ENCODE measurements at places on chromosomes 16 and 17.

DNA sequence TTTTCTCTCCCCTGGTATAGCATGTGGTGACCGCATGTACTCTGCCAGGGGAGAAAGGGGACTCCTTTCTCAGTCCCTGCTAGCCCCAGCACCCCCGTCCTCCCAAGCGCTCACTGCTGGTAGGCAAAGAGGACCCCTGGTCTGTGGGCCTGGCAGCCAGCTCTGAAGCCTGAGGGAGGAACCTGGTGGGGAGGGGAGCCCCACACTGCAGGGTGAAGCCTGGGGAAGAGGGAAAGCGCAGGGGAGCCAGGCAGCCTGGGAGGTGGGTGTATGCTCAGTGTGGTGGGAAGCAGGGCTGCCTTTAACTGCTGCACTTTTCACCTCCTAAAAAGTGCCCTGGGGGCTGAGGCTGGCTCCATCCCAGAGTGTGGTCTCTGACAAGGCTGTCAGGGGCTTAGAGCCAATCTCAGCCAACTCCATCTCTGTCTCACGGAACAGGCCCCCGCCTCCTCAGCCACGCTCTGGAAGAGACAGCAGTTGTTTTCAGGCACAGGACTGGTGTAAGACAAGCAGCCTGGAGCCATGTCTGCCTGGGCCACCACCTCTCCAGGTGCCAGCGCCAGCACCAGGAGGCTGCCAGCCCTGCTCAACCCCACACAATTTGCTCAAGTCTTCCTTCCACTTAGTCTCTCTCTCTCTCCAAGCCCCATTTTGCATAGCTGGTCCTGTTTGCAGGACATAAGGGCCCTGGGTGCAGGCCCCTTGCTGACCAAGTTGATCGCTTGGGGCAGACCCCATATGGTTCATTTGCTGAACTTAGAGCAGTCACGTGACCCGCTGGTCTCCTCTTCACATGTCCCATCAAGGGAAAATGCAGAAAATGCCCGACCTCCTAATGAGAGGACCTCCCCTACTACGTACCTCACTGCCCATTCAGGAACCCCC, 14.7 kb upstream of the TBX2 start:
- DNase-seq = no peak

DNA sequence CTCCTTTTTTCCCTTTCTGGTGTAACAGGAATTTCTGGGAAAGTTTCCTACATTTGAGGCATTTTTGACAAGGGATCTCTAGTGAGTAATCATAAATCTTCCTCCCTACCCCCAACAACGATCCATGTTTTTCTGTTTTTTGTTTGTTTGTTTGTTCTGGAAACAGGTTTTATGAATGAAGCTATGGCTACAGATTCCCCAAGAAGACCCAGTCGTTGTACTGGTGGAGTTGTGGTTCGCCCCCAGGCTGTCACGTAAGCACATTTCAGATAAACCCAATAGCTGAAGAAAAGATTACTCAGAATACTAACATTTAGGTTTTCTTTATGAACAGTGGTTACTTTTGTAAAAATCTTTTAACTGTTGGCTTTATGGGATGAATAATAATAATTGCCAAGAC, 1.6 kb downstream of the BCAS3 start:
- no peak for DNase-seq

- DNase-seq = no peak
These were observed 1.3 kb downstream of the LHX1 start for GRCh38 chr17:36938566-36939051.

DNA sequence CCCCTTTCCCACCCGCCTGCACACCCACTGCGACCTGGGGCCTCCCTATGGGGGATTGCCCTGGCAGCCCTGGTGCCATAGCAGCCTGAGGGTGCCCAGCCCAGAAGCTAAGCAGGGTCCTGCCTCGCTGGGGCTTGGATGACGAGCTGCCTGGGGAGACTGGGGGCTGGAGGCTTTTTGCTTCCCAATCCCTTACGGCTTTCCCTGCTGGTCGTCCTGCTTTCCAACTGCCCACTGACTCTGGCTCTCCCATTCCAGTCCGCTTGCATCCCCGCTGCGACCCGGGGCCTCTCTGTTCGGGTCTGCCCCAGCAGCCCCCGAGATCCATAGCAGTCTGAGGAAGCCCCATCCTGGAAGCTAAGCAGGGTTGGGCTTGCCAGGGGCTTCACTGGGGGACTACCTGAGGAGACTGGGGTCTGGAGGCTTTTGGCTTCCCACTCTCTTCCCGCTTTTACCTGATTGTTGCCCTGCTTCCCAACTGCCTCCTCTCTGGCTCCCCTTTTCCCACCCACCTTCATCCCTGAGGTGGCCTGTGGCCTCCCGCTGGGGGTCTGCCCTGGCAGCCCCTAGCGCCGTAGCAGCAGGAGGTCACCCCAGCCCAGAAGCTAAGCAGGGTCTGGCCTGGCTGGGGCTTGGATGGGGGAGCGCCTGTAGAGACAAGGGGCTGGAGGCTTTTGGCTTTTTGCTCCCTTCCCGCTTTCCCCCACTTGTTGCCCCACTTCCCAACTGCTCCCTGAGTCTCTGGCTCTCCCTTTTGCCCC, 2292.8 kb downstream of the TP53TG3F start:
- no peak for DNase-seq

DNA sequence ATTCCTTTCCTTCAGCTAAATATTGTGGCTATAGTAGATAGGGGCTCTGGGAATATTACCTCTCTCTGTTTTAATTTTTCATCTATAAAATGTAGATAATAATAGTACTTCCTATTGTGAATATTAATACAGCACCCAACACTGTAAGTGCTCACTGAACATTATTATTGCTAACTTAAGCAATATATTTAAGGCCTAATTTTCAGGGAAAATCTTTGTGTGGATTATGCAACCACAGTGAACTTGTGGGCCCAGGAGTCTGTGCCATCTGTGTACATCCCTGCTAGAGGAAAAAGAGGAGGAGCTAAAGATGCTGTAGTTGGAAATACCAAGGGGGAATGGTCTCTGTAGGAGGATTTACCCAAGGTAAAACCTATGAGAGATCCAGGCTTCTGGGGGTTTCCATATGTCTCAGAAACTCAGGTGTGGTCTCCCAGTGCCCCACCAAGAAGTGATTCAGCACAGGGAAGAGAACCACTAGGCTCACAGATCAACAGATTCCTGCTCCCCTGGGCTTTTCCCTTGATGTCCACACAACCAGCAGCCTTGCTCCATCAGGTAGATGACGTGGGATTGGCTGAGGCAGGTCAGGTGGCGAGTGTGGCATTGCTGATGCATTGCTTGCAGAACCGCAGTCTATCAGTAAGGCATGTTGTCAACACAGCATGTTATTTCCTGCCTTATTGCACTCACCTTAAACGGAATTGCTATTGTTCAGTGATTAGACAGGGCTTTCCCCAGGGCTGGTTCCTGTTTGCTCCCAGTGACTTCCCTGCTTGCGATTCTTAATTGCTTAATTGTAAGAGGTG, 1.6 kb upstream of the N4BP1 start:
- DNase-seq = no peak

GRCh38 chr17:50326831-50327364, 19.0 kb upstream of the XYLT2 start:
- no peak for DNase-seq

DNA sequence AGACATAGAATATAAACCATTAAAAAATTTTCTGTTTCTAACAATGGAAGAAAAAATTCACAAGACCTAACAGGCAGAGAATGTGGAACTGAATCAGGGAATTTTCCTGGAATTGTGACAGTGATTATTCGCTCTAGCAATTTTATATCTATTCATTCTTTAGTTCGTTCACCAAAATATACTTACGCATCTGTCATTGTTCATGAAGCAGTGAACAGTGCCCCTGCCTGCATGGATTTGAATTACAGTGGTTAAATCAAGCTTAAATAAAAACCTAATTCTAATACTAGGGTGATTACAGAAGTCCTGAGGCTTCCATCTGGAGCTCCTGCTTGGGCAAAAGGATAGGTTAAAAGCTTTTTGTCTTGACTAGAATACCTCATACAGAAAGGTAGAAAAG, 48.6 kb downstream of the ABCA8 start:
- peak; percentile 34 for DNase-seq

DNA sequence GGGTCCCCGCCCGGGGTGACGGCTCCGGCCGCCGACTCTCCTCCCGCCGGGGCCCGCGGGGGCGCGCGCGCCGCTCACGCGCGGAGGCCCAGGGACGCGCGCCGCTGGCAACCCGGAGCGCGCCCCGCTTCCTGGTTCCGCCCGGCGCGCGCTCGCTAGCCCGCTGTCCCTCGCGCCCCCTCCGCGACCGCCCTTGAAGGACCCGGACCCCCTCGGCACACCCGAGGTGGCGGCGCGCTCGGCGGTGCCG, at the start of gene STAT5B:
TSS of gene STAT5B (minus strand) at position 33 of the 250 bp plus-strand sequence. CDS start 44,264 bp downstream, outside the sequence.
- DNase-seq = peak; percentile 65

GRCh38 chr17:29866746-29867404, 63.2 kb downstream of the SSH2 start:
- no peak for DNase-seq

DNA sequence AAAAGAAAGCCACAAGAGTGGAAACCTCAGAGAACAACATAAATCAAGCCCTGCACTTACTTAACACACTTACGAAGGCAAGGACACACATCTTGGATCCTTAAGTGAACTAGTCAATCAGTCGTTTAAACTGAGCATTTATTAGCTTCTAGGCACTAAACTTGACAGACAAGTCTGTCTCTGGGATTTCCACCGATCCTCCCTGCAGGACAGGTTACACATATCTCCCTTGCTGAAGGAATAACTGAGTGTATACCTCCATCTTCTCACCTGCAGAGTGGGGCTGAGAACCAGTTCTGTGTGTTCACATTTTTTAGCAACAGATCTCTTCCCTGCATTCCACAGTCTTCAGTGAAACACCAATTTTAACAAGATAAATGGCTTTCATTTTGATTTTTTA, 8.9 kb downstream of the GP2 start:
- no peak for DNase-seq

DNA sequence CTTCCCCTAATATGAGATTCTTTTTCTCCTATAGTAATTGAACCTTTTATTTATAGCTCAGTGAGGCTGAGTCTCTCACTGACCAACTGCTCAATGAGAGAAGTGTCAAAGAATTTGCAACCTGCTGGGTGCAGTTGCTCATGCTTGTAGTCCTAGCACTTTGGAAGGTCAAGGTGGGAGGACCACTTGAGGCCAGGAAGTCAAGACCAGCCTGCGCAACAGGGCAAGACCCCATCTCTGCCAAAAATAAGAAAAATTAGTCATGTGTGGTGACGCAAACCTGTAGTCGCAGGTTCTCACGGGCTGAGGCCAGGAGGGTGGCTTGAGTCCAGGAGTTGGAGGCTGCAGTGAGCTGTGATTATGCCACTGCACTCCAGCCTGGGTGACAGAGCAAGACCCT, 30.9 kb upstream of the CRYBA1 start:
- no peak for DNase-seq

- no peak for DNase-seq
These were observed 405.5 kb downstream of the CPPED1 start for GRCh38 chr16:12398029-12398682.

- DNase-seq = no peak
These were observed 29.4 kb upstream of the PRKCA start for GRCh38 chr17:66272811-66273585.

GRCh38 chr16:56576585-56577299, 11.9 kb downstream of the MT4 start:
- DNase-seq = peak; percentile 40

GRCh38 chr16:89319886-89320781, 102.6 kb downstream of the ZNF778 start:
- DNase-seq = no peak

DNA sequence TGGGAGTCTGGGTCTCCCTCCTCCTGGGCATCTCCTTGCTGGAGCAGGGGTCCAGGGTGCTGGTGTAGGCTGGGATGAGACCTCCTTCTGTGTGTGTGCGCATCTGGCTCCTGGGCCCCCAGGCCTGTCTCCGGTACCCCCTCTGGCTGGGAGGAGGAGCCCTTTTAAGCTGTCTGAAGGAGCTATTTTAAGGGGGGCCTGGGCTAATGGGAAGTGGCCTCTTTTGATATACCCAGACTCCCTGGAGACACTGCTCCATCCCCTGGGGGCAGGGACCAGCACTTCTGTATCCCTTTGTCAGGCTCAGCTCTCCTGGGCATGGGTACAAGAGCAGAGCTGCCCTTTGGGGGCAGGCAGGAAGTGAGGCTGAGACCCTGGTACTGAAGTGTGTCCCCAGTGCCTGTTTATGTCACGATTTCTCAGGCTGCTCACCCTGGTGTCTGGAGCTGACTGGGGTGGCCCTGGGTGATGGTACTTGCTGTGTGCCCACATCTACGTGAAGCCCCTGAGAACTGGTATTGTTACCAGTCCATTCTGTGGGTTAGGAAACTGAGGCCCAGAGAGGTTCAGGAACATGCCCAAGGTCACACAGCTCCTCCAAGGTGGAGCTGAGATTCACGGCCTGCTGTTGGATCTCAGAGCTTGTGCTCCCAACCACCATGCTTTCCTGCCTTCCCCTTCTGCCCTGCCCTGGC, 6.5 kb downstream of the ADCY7 start:
- no peak for DNase-seq

DNA sequence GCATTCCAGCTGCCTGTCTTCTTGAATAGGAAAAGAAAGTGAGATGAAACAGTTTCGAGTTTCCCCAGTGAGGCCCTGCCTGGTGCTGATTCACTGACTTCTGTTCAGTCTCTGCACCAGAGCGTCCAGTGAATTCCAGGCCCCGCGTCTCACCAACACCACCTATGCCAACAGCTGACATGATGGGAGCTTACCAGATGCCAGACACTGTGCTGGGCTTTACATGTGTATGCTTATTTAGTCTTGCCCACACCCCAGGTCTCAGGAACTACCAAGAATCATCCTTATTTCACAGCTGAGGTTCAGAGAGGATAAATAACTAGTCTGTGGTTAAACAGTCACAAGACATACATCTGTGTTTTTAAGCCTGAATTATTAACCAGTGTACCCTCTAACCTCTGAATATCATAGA, 29.1 kb upstream of the IRX6 start:
- no peak for DNase-seq

All from midbrain (tissue), 1 donor.